ENCODE measurements at places on chromosomes 3 and 15. TPM values are rescaled to one million over a fixed set of nuclear protein-coding genes. Genes with fewer than 3 reads are reported as not detected.
A peak's percentile ranks its signal among the peaks of the same experiment; 100 is the strongest.

The EIF4E3 gene
- 61.9 TPM for total RNA-seq

The SEMA3G gene
- total RNA-seq, result 0.28 TPM

The MASP1 gene
- not detected for total RNA-seq

The ADGRG7 gene
- not detected for total RNA-seq

The HIGD2B gene
- total RNA-seq, result not detected

GRCh38 chr15:92614301-92614700 is 41.3 kb downstream of the FAM174B start:
- DNase-seq, result no peak
- H3K27ac ChIP-seq, result no peak overlapping the region
- H3K27me3 ChIP-seq, result peaks cover 2% of the 10 kb centered on the region
- H3K4me1 ChIP-seq, result peaks cover 4% of the 10 kb centered on the region

GRCh38 chr3:5298453-5298852 is 110.9 kb downstream of the EDEM1 start:
- H3K27ac ChIP-seq, result no peak overlapping the region
- DNase-seq, result no peak
- H3K27me3 ChIP-seq, result peaks cover 15% of the 10 kb centered on the region
- H3K4me3 ChIP-seq, result no peak overlapping the region
- H3K36me3 ChIP-seq, result no peaks in the 10 kb centered on the region

DNA sequence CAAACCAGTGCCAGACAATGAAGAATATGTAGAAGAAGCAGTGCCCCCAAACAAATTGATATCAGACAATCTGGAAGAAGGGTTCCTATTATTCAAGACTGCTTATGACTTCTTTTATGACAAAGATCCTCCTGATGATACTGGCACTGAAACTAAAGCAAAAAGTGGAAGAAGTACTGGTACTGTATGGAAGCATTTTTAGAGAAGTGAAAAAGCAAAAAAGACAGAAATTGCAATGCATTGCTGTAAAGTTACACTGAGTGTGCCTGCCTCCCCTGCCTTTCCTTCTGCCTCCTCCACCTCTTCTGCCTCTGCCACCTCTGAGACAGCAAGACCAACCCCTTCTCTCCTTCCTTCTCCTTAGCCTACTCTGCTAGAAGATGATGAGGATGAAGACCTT is 167.6 kb downstream of the PLCL2 start:
- peaks cover 69% of the 10 kb centered on the region for H3K36me3 ChIP-seq
- H3K4me3 ChIP-seq, result no peak overlapping the region

GRCh38 chr15:70078578-70079417 is 18.9 kb downstream of the TLE3 start:
- H3K4me1 ChIP-seq, result peaks cover 16% of the 10 kb centered on the region
- H3K4me3 ChIP-seq, result no peak overlapping the region
- H3K27ac ChIP-seq, result no peak overlapping the region
- H3K36me3 ChIP-seq, result peaks cover 34% of the 10 kb centered on the region
- DNase-seq, result no peak

DNA sequence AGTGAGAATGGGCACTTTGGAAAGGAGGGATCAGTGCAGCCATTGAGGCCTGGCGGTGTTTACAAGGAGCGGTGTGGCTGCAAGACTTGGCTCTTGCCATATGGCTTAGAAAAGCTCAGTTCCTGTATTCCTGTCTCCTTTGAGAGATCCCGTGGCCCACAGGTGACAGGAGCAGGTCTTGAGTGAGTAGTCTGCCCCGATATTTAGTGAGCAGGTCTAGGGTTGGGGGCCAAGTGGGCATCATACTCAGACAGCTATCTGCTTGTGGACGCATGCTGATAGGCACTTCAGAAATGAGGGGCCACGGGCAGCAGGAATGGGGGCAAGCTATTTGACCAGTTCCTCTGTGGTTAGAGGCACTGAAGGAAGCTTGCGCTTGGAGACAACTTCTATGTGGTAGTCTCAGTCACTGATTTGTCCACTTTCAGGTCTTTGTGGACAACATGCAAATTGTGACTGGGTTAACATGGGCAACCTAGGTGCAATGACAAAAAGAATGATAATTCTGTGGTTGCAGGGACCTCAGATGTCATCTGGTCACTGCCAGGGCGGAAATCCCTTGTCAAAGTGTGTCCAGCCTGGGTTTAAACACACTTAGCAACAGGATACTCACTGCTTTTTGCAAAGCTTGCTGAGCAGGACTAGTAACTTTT is 1.1 kb downstream of the TMED3 start:
- peaks cover 25% of the 10 kb centered on the region for H3K4me1 ChIP-seq

- H3K4me3 ChIP-seq, result no peak overlapping the region
- no peaks in the 10 kb centered on the region for H3K36me3 ChIP-seq
- H3K4me1 ChIP-seq, result no peaks in the 10 kb centered on the region
- H3K27me3 ChIP-seq, result no peaks in the 10 kb centered on the region
These were observed 10.5 kb upstream of the C3orf49 start for GRCh38 chr3:63808633-63809032.

GRCh38 chr15:90618330-90619125 is 88.8 kb downstream of the CRTC3 start:
- H3K27me3 ChIP-seq, result no peaks in the 10 kb centered on the region
- H3K4me3 ChIP-seq, result no peak overlapping the region
- H3K4me1 ChIP-seq, result peaks cover 31% of the 10 kb centered on the region
- peaks cover 40% of the 10 kb centered on the region for H3K36me3 ChIP-seq

DNA sequence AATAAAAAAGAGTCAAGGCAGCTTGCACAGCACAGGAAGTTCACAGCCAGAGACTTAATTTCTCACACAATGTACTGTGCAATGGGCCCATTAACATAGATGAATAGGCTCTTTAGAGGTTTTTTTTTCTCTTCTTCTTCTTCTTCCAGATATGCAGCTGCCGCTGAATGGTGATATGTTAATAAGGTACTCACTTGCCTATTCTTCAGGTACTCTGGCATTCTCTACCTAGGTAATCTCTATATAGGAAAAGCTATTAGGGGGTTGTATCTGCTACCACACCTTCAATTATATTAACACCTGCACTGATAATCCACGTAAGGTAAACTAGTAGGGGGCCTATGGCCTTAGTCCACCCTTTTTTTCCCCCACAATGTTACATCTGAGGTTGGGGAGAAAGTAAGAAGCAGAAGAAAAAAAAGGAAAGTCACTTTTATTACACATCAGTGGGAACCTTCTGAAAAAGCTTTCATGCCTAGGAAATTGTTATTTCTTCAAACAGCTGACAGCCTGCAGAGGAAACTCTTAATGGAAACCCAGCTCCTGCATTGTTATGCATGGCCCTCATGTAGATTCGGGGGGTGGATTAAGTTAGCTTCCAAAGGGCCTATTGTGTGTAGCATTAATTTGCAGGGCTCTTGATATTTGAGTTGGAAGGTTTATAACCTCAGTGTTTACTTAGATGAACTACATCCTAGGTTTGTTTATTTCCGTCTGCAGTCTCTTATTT is 525.5 kb downstream of the ZIC1 start:
- H3K4me1 ChIP-seq, result no peaks in the 10 kb centered on the region
- no peak for DNase-seq
- no peaks in the 10 kb centered on the region for H3K27me3 ChIP-seq
- no peaks in the 10 kb centered on the region for H3K36me3 ChIP-seq
- H3K4me3 ChIP-seq, result no peak overlapping the region

DNA sequence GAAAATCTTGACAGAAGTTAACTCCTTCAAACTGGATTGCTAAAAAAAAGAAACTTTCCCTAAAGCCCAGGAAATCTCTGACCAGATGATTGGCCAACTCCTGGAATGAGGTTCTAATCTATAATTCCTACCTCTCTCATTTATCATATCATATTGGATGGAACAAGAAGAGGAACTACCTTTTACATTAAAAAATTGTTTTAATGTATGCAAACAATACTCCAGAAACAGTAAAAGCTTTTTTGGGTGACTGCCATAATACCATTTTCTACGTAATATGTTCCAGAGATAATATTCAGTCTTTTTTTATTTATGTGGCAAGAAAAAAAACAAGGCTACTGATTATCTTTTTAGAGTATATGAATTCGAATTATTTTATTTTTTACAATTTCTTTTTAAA is 204.4 kb downstream of the TUSC7 start:
- no peak overlapping the region for H3K27ac ChIP-seq
- no peaks in the 10 kb centered on the region for H3K36me3 ChIP-seq
- DNase-seq, result no peak
- no peak overlapping the region for H3K4me3 ChIP-seq

GRCh38 chr15:63601026-63601703 is 4.0 kb downstream of the FBXL22 start:
- peak; percentile 73 for DNase-seq
- H3K27ac ChIP-seq, result peak overlapping the region; percentile 93
- peaks cover 42% of the 10 kb centered on the region for H3K4me1 ChIP-seq

DNA sequence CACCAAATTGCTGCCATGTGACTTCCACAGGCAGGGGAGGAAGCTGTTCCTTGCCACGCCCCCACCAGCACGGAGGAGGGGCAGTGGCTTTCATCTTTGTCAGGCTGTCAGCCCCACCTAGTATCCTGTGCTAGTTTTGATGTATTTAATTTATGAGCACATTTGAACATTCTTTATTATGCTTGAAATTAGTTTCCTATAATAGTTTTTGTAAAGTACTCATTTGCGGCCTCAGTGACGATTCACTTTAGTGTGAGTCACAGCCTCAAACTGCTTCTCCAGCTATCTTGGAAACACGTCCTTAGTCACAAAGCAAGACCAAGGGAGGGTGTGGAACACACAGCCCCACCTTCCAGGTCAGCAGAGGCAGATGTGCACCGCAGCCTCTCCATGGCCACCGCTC is 239.9 kb upstream of the ATP10A start:
- no peaks in the 10 kb centered on the region for H3K27me3 ChIP-seq
- no peaks in the 10 kb centered on the region for H3K36me3 ChIP-seq
- no peak for DNase-seq
- no peak overlapping the region for H3K27ac ChIP-seq
- H3K4me1 ChIP-seq, result no peaks in the 10 kb centered on the region

All from activated CD8-positive, alpha-beta memory T cell treated with anti-CD3 and anti-CD28 coated beads, Interleukin-2, amount 10 ng/mL, durations not matched to agents 7 days and 5 days (primary cell).